Inflammatory macrophage treated with lipopolysaccharide for 4 hours (primary cell): ENCODE measurements at places on chromosomes 16 and 17.

- peak; percentile 5 for DNase-seq
Observed at GRCh38 chr16:6548507-6548906, 784.1 kb upstream of the RBFOX1 start.

- DNase-seq: no peak
Observed at GRCh38 chr17:77460514-77461046, 319.8 kb downstream of the SEC14L1 start.

DNA sequence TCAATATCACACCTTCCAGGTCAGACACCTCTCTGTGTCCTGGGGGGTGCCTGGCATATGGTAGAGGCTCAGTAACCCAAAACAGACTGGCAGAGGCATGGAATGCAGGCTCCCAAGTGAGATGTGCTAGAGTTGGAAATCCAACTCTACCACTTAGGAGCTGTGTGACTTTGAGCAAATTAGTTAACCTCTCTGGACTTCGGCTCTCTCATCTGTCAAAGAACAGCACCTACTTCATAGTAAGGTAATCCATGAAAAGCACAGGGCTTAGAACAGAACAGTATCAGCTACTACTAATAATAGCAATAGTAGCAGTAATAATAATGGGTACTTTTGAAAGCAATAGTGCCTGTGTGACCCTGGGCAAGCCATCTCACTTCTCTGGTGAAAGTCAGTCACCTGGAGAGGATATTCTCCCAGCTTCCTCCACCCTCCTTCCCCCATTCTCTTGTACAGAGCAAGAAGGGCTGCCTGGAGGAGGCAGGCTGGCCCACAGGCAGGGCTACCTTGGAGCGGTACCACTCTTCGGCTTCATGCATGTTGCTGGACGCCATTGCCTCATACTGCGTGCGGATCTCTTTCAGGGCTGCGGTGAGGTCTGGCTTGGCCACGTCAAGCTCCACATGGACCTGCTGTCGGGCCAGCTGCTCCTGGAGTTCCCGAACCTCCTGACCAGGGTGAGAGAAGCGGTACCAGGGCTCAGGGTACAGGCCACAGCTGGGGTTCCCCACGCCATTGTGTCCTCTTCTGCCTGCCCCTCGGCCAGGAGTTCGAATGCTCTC, 2.3 kb downstream of the GFAP start:
- no peak for DNase-seq

- no peak for DNase-seq
Observed at GRCh38 chr17:43860927-43861622, 14.1 kb downstream of the CD300LG start.

GRCh38 chr16:51651061-51651466, 500.0 kb upstream of the SALL1 start:
- no peak for DNase-seq

DNA sequence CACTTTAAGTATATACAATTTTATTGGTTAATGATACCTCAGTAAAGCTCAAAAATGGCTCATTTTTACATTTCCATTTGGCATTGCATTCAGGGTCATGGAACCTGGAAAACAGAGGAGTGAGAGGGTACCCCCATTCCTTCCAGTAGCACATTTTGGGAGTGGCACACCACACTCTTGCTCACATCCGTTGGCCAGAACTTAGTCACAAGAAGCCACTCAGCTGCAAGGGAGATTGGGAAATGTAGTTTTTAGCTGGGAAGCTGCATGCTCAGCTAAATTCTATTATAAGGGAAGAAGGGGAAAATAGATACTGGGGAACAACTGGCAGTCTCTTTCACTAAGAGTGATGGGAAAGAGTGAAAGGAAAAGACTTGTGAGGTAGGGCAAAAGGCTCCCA, 102.5 kb upstream of the TMEM97 start:
- DNase-seq: peak; percentile 56

GRCh38 chr17:41813152-41813680, 412 bp downstream of the FKBP10 start:
- DNase-seq: no peak

GRCh38 chr17:1493291-1493980, 950 bp upstream of the MYO1C start:
- peak; percentile 67 for DNase-seq

DNA sequence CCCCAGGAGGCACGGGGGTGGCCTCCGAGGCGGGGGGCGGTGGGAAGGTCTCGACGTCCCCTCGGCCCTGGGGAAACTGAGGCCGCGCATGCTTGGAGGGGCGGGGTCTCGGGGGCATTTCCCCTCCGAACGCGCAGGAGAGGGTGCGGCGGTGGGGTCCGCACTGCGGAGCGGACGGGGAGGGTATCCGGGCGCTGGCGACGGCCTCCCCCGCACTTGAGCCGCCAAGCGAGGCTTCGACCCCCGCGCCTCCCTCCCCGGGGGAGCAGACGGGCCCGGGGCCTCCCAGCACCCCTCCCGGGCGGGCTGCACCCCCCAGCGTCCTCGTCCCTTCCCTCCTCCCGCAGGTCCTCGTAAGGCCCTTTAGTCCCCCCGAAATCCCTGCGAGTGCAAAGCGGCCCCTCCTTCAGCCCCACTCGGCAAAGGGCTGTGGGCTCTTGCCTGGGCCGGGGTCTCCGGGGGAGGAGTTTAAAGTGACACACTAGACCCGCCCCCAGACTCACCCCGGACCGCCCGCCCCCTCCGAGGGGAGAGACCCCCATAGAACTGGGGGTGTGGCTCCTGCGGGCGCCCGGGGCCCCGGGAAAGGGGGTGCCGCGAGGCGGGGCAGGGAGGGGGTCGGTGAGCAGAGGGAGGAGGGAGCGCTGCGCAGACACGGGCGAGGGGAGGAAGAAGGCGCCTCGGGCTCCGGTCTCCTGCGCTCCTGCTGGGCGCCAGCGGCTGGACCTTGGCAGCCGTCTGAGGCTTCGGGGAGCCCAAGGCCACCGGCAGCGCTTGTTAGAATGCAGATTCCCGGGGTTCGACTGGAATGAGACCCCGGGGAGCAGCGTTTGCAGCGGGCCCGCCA, 632 bp downstream of the BAIAP3 start:
- DNase-seq: no peak

- DNase-seq: no peak
Observed at GRCh38 chr16:51523400-51523799, 372.3 kb upstream of the SALL1 start.

DNA sequence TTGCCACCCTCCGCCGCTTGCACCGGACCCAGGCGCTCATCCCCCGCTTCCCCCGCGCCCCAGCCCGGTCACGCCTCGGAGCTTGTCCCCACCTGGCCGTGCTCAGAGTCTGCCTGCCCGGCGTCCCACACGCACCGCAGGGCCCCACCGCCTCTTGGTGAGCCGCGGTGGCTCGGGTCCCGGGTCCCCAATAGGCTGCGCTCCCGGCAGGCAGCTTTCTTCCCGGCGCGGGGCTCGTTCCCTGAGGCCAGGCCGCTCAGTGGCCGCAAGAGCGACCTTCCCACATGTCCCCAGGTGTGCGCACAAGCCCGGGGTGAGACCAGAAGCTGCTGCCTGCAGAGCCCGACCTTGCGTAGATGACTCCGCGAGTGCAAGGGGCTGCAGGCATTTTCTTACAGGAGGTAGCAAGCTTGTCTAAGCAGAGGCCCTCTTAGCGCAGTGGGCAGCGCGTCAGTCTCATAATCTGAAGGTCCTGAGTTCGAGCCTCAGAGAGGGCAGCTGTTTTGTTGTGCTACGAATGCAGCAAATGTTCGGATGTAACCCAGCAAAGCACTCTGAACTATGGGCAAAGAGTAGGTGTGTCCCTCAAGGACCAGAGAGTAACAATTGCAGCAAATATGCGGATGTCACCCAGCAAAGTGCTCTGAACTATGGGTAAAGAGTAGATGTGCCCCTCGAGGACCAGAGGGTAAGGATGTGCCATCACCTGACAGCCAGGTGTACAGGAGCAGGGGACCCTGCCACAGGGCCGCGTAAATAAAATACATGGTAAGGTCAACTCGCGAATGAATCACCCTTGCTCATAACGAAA, 15.6 kb downstream of the TLE7 start:
- no peak for DNase-seq

- DNase-seq: no peak
Observed at GRCh38 chr17:60630352-60630751, 30.4 kb downstream of the PPM1D start.

- DNase-seq: no peak
Observed at GRCh38 chr17:14156689-14157088, 80.0 kb downstream of the CDRT15 start.

DNA sequence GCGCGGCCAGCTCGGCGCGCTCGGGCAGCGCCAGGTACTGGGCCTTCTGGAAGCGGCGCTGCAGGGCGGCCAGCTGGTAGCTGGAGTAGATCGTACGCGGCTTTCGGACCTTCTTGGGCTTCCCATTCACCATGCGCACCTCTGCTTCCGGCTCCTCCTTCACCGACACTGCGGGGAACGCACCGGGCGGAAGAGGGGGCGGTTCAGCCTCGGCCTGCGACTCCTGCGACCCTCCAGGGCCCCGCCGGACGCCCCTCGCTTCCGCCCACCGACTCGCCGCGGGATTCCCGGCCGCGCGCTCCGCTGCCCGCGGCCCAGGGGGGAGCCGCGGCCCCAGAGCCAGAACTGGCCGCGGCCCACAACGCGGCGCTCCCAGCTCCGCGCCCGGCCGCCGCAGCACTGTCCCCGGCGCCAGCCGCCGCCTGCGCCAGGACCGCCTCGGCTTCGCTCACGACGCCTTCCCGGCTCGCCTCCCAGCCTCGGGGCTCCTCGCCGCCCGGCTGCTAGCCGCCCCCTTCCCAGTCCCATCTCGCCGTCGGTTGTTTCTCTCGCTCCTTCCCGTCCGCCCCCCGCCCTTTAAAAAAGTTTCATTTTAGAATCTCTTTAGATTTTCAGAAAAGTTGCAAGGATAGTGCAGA, 1.5 kb downstream of the DLX3 start:
- no peak for DNase-seq

- no peak for DNase-seq
Observed at GRCh38 chr16:71917900-71918299, 22.6 kb downstream of the IST1 start.

DNA sequence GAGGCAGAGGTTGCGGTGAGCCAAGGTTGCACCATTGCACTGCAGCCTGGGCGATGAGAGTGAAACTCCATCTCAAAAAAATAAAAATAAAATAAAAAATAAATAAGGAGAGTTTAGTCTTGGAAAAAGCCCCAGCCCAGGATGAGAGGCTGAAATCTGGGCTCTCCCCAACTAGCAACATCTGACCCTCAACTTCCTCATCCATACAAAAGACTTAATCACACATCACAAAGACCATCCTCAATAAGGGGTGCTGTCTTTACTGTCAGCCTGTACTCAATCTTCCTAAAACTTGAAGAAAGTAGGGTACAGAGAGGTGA, 11.4 kb upstream of the SLC4A1 start:
- DNase-seq: no peak

DNA sequence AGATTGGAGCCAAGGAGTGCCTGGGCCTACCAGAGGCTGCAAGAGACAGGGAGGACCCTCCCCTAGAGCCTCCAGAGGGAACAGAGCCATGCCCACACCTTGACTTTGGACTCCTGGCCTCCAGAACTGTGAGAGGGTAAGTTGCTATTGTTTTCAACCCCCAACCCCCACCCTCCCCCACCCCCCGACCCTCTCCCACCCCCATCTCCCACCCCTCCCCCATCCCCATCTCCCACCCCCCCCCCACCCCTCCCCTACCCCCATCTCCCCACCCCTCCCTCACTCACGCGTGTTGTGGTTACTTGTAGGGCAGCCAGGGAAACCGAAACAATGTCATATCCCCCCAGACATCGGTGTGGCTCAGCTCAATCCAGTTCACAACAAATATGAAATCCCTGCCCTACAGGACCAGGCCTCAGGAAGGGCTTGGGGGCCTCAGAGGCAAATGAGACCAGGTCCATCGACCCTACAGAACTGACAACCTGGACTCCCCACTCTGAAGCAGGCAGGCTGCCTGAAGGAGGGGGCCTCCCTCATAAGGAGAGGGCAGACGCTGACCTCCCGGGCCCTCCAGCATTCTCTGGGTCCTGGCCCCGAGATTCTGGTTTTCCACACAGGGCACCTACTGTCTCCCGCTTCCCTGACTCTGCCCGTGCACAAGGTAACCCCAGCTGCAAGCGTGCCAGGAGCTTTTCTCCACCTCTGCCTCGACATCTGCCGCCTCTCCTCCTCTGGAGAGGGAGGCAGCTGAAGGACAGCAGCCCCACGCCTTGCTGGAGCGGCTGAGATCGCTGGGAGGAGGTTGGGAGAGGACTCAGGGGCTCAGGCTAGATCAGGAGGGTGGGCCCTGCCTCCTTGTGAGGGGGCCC, 3.0 kb upstream of the ZCCHC14 start:
- no peak for DNase-seq

GRCh38 chr17:7610641-7611040, 4.1 kb downstream of the FXR2 start:
- DNase-seq: no peak

GRCh38 chr17:6455321-6455705, 11.1 kb downstream of the PIMREG start:
- DNase-seq: peak; percentile 9

- no peak for DNase-seq
Observed at GRCh38 chr16:88817785-88818574, 6.3 kb upstream of the APRT start.

DNA sequence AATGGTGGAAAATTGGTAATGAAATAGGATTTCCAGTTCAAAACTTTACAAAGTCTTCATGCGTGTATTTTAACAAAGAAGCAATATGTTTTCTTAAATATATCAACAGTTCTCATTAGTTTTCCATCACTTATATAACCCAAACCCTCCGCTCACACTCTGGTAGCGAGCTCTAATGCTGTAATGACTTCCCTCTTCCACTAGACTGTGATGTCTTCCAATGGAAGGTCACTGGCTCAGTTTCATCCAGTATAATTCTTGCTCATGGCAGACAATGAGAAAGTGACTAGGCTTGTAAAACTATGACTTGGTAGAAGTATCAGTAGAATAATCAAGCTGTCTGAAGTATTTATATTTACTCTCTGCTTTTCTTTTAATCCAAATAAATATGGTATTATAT, 32.8 kb downstream of the NETO2 start:
- no peak for DNase-seq

GRCh38 chr17:6591599-6592158, 35.3 kb upstream of the PITPNM3 start:
- DNase-seq: peak; percentile 37

DNA sequence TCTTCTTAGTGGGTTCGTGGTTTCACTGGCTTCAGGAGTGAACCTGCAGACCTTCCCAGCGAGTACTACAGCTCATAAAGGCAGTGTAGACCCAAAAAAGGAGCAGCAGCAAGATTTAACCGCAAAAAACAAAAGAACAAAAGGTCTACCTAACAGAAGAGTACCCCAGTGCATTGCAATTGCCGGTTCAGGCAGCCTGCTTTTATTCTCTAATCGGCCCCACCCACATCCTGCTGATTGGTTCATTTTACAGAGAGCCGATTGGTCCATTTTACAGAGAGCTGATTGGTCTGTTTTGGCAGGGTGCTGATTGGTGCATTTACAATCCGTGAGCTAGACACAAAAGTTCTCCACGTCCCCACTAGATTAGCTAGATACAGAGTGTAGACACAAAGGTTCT, 2.0 kb upstream of the ARRB2 start:
- DNase-seq: peak; percentile 25

- DNase-seq: no peak
Observed at GRCh38 chr16:70801611-70802010, 653 bp upstream of the VAC14 start.

- no peak for DNase-seq
Observed at GRCh38 chr17:59491353-59492090, 73.9 kb upstream of the DHX40 start.
